ENCODE measurements at places on chromosomes 13 and 19. TPM values are rescaled to one million over a fixed set of nuclear protein-coding genes. Genes with fewer than 3 reads are reported as not detected.

- DNase-seq: no peak
Observed at GRCh38 chr13:23455401-23456185, 22.1 kb upstream of the SACS start.

GRCh38 chr13:45119469-45119990 is 780 bp upstream of the GTF2F2 start:
- peak; percentile 54 for DNase-seq

Gene KLK6
- total RNA-seq: not detected

Gene CHMP2A
- total RNA-seq: 89.2 TPM

Gene ADPRHL1
- 1.4 TPM for total RNA-seq

Gene TLE6
- total RNA-seq: 0.13 TPM

Gene ALG11
- 33.3 TPM for total RNA-seq

DNA sequence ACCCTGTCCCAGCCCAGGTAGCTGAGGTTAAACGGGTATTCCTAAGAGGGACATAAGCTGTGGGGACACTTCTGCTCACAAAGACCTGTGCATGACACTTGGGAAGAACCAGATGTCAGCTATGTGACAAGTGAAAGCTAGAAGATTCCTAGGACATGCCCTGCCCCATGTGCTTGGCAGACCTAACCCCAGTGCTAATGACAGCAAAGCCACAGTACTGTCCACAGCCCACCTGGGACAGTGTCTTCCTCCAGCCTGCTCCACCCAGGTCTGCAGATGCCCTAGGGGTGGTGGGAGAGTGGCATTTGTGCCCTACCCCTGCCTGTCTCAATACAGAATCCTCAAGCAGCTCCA is 18.4 kb upstream of the EPHX3 start:
- no peak for DNase-seq

GRCh38 chr13:60351326-60351725 is 45.7 kb upstream of the TDRD3 start:
- DNase-seq: peak; percentile 49

DNA sequence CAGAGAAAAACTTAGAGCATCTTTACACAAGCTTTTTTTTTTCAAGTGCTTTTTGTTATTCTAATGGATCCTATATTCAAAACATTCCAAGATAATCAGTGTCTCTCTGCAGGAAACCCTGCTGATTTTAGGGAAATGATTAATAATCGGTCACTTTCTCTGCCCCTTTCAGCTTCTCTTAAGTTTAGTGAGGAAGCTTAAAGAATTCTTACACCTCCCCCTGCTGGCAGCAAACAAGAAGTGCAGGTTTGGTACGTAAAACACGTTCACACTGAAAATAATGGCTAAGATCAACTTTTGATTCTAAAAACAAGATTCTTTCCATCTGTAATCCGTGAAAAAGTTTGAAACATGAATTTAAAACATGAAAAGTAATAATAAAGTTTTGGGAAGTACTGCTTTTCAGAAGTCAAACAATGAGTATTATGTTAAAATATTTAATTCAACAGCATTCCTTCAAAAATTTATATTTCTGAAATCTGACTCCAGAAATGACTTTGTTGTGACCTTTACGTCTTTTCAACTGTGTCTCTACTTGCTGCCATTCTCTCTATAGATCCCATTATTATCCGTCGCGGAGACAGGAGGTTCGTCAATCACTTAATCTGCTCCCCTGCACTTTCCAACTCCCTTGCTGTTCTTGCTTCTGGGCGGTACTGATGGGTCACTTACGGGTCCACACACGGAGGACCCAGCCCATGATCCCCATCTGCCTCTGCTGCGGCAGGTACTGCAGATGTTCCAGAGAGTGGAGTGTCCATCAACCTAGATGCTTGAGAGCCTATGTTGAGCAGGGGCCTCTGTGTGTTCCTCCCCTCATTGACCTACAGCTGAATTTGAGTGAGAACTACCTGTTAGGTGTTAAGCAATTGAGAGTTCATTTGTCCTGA is 203.1 kb upstream of the EDNRB start:
- peak; percentile 72 for DNase-seq

DNA sequence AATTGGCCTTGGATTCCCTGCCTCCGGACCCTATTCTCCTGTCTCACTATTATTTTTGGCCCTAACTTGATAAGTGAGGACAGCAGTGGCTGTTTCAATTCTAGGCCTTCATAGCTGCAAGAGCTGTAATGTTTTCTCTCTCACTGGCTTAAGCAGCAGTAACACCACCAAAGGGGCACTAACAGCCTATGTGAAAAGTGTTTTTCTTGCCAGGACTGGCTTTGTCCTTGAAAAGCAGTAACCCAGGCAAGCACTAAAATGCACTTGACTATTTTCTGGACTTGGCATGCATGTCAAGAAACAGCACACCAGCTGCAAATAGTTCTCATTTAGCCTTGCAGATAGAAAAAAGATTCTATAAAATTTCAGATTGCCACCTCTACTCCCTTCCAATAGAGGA is 9.3 kb upstream of the FBXL3 start:
- DNase-seq: no peak

DNA sequence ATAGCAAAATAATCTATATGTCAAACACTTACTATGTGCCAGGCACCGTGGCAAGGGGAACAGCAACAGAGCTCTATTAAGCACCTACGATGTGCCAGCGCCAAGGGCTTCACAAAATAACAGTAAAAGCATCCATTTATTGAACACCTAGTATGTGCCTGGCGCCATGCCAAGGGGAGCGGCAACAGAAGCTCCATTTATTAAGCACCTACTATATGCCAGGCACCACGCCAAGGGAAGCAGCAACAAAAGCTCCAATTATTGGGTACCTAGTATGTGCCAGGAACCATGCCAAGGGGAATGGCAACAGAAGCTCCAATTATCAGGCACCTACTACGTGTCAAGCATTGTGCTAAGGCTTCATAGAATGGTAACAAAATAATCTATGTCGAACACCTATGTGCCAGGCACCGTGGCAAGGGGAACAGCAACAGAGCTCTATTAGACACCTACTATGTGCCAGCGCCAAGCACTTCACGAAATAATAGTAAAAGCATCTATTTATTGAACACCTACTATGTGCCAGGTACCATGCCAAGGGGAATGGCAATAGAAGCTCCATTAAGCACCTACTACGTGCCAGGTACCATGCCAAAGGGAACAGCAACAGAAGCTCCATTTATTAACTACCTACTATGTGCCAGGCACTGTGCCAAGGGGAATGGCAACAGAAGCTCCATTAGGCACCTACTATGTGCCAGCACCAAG is 107.7 kb downstream of the PTPRS start:
- peak; percentile 22 for DNase-seq

DNA sequence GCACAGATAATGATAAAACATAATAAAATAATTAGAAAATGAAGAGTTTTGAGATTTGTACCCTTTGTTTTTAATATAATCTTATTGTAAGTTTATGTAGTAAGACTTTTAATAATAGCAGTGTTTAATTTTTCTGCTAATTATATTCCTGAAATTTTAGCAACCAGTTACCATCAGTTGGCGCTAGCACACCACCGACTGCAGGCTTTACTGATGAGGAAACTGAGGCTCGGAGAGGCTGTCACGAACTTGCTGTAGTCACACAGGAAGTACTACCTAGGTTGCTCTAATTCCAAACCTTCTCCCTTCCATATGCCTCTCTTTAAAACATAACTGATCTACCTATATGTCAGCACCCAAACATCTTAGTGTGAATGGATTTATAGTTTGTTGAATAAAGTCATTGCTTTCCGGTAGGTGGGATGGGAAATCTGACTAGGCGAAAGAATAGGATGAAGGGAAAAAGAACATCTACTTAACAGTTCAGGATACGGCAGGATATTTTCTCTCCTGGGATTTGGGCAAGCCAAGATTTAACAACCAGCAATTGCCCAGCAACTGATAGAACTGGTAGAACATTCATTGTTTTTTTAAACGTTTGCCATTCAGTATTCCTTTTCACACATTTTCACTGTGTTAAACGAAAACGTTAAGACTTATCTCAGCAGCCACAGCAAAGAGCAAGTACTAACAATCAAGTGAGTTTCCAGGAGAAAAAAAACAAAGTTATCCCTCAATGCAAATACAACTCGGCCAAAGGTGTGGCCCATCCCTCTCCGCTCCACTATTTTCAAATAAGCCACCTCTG is 822 bp upstream of the RFXAP start:
- DNase-seq: no peak

GRCh38 chr13:47237571-47237970 is 340.7 kb upstream of the HTR2A start:
- DNase-seq: peak; percentile 68

- DNase-seq: no peak
Observed at GRCh38 chr13:77335543-77335942, 8.6 kb upstream of the MYCBP2 start.

DNA sequence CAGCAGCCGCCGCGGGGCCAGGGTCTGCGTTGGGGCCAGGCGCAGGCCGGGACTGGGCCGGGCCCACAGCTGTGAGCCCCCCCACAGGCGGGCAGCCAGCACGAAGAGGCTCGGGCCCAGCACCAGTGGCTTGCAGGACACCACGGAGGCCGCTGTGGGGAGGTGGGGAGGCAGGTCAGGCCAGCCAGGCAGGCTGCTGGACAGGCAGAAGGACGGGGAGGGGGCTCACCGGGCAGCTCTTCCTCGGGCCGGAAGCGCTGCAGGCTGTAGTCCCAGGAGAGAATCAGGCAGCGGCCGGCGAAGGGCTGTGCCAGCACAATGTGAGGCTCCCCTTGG is 8.3 kb downstream of the LGI4 start:
- no peak for DNase-seq

- DNase-seq: no peak
Observed at GRCh38 chr13:111247552-111247951, 72.9 kb upstream of the TEX29 start.

DNA sequence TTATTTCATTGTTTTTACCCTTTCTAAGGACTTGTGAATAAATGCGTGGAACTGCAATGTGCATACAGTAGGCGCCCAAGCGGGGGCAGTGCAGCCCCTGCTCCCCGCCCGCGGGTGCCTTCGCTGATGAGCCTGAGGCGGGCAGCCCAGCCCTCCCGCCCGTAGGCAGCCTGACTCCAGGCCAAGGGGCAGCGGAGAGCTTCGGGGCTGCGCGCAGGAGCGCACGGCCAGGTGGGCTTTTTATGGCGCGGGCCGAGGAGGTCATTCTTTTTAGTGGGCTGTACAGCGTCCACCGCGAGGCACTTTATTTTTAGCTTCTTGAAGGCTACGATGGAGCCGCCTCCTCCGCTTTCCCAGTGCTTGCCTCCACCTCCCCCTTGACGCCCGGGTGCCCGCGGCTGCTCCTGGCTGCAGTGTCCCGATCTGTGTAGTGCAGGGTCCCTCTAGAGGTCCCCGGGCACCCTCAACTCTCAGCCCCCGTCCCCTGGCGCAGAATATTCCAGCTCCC is 60.5 kb downstream of the CCNE1 start:
- peak; percentile 34 for DNase-seq

Gene CPAMD8
- total RNA-seq: 0.89 TPM

Gene MATK
- total RNA-seq: not detected

Gene ZNF98
- not detected for total RNA-seq

DNA sequence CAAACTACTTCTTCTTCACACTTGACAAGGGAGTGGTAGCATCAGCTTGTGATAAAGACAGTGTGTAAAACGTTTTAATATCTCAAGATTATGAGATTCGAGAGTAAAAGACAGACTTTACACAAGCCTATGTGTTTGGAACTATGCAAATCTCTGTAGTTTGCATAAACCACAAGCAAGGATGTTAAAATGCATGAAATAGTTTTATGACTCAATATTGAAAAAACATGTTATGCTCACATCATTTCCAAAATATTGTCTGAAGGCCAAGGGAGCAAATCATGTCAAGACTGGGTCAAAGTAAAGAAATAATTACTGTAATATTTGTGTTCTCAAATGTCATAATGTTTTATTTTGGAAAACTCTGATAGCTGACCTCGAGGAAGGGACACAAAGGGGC is 316.8 kb upstream of the KLF12 start:
- peak; percentile 39 for DNase-seq

GRCh38 chr13:59750860-59751259 is 412.9 kb downstream of the DIAPH3 start:
- DNase-seq: peak; percentile 68

DNA sequence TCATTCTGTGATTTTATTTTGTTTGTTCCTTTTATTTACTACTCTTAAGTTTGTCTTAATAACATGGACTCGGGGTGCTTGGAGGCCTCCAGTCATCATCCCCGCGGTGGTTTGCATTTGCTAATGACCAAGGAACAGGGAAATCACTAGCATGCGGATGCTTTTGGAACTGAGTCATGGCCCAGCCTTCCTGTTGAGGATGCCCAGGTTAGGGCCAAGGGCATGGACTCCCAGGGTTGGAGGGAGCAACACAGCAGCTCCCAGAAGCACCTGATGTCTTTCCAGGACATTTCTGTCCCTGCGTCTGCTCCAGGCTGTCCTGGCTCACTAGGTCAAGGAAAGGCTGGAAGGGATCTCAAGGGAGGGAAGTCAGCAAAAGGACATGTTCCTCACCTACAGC is 423.7 kb upstream of the TSHZ3 start:
- no peak for DNase-seq

Gene MVB12A
- 68.3 TPM for total RNA-seq

DNA sequence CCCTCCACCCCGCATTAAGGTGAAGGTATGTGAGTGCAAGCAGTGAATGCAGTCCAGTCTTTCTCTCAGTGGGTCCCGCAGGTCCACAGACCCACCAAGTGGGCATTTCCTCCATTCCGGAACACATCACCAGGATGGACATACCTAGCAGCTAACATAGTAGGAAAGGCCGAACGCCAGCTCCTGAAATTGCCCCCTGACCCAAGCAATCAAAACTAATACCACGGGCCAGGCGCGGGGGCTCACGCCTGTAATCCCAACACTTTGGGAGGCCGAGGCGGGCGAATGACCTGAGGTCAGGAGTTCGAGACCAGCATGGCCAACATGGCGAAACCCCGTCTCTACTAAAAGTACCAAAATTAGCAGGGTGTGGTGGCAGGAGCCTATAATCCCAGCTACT is 71.7 kb upstream of the VSTM2B start:
- no peak for DNase-seq

Measured in GM23248 (cell line).